ENCODE measurements at places on chromosomes 11 and 22.

- no peak for DNase-seq
Observed at GRCh38 chr11:79185351-79185750, 255.5 kb downstream of the TENM4 start.

- no peak for DNase-seq
Observed at GRCh38 chr11:8426076-8426475, 162.4 kb upstream of the LMO1 start.

GRCh38 chr11:56751480-56751879 is 3.0 kb upstream of the OR9G4 start:
- no peak for DNase-seq

GRCh38 chr11:100827934-100828661 is 141.0 kb downstream of the ARHGAP42 start:
- no peak for DNase-seq

- no peak for DNase-seq
Observed at GRCh38 chr11:6627762-6628241, 8.6 kb upstream of the TPP1 start.

GRCh38 chr22:46068181-46068592 is 82.1 kb upstream of the PPARA start:
- DNase-seq = no peak

GRCh38 chr22:42803389-42803788 is 53.7 kb downstream of the ARFGAP3 start:
- DNase-seq = no peak

- DNase-seq = no peak
Observed at GRCh38 chr11:134272381-134273316, 3.5 kb upstream of the GLB1L3 start.

DNA sequence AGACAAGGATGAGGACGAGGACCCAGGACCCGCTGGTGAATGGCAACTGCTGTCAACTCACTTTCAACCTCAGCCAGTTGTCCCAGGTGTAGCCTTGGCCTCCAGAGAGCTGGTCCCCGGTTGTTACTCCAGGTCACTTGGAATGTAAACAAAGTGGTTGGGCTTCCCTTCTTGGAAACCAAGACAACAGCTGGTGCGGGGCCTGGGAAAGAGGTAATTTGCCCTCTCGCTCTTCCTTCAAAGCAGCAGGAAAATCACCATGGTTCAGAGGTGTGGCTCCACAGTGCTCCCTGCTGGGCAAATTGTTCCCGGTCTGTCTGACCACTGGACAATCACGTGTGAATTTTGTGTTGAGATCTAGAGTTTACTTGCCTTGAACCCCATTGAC is 15.0 kb downstream of the SLC1A2 start:
- DNase-seq = peak; percentile 48

GRCh38 chr22:21937041-21937820 is 15.4 kb downstream of the PPM1F start:
- peak; percentile 55 for DNase-seq

DNA sequence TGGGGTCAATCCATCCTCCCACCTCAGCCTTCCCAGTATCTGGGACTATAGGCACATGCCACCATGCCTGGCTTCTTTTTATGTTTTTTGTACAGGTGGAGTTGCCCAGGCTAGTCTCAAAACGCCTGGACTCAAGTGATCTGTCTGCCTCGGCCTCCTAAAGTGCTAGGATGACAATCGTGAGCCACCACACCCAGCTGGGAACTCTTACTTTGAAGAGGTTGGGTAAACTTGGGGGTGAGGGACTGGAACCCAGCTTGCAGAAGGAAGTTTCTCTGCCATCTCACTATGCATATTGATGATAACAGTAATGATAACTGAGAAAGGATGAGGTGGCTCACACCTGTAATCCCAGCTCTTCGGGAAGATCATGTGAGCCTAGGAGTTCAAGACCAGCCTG is 35.9 kb downstream of the ACO2 start:
- DNase-seq = no peak

GRCh38 chr11:80718611-80719291 is 1277.9 kb upstream of the TENM4 start:
- DNase-seq = no peak

DNA sequence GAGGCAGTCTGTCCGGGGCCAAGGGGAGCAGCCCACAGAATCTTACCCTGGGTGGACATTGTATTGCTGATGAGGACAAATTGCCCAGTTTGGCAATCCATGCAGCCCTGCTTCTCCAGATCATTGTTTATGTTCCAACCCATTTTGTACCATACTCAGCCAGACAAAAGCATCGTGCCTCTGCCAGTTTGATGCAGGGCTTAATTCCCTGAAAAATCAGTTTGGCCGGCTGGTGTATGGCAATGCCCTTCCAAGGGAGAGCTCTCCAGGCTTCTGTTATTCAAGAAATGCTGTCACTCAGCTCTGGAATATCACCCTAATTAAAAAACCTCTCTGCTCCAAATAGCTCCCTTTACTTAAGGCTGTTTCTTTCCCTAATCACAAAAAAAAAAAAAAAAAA is 697.7 kb downstream of the TBC1D22A start:
- DNase-seq = no peak

Data from GM03348 (cell line).